Left renal cortex interstitium (tissue), 4 donors: ENCODE measurements at places on chromosomes 5 and 9. TPM values are rescaled to one million over a fixed set of nuclear protein-coding genes. Genes with fewer than 3 reads are reported as not detected.

- no peak for DNase-seq
Observed at GRCh38 chr9:31078175-31078574, 1306.3 kb upstream of the ACO1 start.

DNA sequence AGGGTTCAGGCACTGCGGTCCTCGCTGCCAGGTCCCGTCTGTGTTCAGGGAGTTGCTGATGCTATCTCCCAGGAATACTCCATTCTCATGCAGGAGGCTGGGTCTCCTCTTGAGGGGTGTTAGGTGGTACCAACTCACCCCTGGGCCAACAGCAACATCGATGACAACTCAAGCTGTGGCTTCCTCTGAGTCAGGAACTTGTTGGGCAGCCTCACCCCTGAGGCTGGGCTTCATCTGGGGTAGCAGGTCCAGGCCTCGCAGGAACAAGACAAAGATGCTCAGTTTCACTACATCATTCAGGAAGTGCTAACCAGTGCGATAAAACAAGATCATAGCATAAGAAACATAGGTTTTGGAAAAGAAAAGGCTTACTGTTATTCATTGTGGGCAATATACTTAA lies 125.9 kb downstream of the SYK start:
- no peak for DNase-seq

The COX7C gene
- polyA plus RNA-seq: 1,167 TPM

- DNase-seq: no peak
Observed at GRCh38 chr9:21965401-21965951, 28.7 kb downstream of the CDKN2A start.

The ACTBL2 gene
- not detected for polyA plus RNA-seq
